ENCODE measurements at places on chromosomes 11 and 22.

- DNase-seq = no peak
These were observed 30.0 kb upstream of the PTPRJ start for GRCh38 chr11:47950396-47950795.

GRCh38 chr11:93905384-93905783, 55.0 kb upstream of the VSTM5 start:
- DNase-seq = no peak

DNA sequence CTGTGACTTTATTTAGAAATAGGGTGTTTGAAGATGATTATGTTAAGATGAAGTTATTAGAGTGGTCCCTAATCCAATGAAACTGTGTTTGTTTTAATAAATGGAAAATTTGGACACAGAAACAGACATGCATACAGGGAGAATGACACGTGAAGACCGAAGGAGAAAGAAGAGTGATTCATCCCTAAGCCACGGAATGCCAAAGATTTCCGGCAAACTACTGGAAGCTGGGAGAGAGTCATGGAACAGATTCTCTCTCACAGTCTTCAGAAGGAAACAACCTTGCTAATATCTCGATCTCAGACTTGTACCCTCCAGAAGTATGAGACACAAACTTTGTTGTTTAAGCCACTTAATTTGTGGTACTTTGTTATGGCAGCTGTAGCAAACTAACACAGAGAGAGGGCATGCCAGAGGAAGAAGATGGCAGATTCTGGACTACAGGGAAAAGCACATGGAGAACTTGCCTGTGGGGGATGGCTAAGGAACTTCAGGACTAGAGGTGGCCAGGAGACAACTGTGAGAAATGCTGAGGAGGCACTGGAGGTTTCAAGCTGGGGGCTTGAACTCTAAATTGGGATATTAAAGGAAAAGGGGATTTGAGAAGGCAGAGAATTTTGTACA, 733.5 kb upstream of the CCDC90B start:
- no peak for DNase-seq

DNA sequence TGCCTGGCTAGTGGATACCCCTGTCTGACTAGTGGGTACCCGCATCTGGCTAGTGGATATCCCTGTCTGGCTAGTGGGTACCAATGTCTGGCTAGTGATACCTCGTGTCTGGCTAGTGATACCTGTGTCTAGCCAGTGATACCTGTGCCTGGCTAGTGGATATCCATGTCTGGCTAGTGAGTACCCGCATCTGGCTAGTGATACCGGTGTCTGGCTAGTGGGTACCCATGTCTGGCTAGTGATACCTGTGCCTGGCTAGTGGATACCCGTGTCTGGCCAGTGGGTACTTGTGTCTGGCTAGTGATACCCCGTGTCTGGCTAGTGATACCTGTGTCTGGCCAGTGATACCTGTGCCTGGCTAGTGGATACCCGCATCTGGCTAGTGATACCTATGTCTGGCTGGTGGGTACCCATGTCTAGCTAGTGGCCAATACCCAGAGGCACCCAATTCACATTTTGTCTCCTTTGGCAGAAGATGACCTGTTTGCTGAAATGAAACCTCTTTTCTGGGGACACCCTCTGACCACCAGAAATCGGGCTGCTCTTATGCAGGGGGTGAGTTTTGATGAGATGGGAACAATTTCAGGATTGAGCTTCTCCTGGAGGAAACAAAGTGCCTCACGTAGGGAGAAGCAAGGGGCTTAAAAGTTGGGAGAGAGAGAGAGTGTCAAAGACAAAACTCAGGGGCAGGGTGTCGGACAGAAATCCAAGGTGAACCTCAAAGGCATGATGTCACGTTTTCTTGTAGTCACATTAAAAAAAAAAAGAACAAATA, 63.4 kb downstream of the SMIM38 start:
- no peak for DNase-seq

GRCh38 chr11:69368119-69368880, 74.3 kb downstream of the MYEOV start:
- DNase-seq = no peak

DNA sequence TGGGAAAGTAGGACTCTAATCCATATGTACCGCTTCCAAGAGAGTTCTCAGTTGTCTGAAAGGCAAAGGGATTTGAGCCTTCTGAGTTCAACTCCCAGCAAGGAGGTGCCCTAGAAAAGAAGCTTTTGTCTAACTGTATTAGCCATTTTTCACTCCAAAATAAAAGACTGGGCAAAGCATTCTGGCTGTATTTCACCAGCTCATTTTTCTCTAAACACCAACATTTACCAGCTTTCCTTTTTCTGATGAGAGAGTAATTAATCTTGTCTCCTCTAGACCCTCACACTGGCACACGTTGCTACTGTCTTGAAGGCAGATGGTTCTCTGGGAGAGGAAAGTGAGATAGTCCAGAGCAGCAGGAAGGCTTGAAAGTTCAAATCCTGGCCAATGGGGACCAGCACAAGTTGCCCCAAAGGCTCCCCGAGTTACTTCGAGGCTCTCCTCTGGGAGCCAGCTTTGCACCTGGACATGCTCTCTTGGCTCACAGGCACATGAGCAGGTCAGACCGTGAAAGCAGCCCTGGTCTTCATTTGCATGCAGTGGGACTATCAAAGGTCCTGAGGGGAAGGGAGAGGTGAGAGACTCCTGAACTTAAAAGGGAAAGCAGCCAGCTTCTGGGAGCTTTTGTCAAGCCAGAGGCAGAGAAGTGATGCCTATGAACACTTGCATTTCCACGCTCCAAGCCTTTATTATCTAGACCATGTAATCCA, 100.0 kb downstream of the NTM start:
- no peak for DNase-seq
